ENCODE measurements at places on chromosomes 5 and 9.

GRCh38 chr9:131693651-131694597 lies 46.0 kb downstream of the RAPGEF1 start:
- DNase-seq: no peak

DNA sequence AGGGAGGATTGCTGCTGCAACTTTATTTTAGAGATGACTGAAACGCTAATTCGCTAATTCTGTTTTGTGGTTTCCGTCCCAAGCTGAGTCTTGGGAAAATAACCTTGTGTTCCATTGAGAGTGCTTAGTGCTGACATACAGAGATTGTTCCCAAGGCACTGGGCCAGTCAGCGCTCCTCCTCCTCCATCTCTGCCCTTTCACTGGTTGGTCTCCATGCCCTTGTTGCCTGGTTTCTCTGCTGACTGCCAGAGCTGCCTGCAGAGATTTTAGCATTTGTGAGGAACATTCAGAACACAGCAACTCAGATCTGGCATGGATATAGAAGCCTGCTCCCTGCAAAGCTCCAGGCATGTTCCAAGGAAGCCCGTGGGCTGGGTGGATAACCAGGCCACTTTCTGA lies 126.0 kb upstream of the IRX2 start:
- no peak for DNase-seq

- DNase-seq: no peak
Measured at GRCh38 chr9:34557426-34558321, 31.9 kb downstream of the CNTFR start.

- DNase-seq: no peak
Measured at GRCh38 chr9:136284311-136284710, 19.6 kb downstream of the CCDC187 start.

DNA sequence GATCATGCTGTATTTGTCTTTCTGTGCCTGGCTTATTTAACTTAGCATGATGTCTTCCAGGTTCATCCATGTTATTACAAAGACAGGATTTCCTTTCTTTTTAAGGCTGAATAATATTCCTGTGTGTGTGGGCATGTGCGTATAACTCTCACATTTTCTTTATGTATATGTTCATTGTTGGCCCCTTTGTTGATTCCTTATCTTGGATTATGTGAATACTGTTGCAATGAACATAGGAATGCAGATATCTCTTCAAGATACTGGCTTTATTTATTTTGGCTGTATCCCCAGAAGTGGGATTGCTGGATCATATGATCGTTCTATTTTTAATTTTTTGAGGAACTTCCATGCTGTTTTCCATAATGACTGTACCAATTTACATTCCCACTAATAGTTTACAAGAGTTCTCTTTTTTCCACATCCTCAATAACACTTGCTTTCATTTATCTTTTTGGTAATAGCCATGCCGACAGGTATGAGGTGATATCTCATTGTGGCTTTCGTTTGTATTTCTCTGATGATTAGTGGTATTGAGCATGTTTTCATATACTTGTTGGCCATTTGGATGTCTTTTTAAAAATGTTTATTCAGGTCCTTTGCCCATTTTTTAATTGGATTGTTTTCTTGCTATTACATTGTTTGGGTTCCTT lies 38.0 kb downstream of the CREBRF start:
- no peak for DNase-seq

GRCh38 chr5:173399851-173400250 lies 71.6 kb upstream of the STC2 start:
- no peak for DNase-seq

GRCh38 chr5:56900858-56901578 lies 8.4 kb upstream of the SETD9 start:
- no peak for DNase-seq

GRCh38 chr9:100322954-100323536 lies 29.7 kb downstream of the TEX10 start:
- no peak for DNase-seq
